ENCODE measurements at places on chromosomes 16 and 17.

DNA sequence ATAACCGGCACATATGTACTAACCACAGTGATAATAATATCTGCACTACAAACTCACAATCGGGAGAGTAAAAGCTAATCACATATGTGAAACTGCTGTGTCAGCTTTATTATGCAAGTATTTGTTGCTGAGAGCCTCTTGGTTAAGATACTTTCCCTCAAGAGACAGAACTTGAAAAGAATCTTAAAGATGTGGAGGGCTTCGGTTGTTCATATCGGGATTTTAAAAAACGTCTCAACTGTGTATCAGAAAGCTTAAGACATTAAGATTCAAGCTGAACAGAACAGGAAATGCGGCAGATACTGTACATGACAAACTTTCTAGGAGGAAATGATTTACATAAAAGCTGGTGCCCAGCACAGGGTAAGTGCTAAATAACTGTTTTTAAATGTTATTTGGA, 27.5 kb upstream of the HLF start:
- DNase-seq = no peak

DNA sequence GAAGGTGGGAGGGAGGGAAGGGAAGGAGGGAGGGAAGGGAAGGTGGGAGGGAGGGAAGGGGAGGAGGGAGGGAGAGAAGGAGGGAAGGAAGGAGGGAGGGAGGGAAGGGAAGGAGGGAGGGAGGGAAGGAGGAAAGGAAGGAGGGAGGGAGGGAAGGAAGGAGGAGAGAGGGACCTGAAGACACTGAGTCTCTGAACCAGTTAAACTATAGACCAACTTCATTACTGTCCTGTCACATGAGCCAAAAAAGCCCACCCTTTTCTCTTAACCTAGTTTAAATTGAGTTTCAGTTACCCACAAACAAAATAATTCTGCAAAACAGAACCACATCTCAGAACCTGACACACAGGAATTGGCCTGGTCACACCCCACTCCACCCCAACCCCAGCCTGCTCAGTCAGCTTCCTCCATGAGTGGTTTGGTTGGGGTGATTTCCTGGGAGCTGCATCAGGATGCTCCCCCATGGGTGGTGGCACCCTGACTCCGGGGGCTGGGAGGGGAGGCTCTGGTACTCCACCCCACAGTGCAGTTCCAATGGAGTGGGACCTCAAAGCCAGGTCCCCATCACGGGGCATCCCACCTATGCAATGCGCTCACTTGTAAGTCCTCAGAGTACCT, 4.7 kb upstream of the PRR29 start:
- DNase-seq = no peak

GRCh38 chr17:68318103-68318991, 27.1 kb downstream of the ARSG start:
- no peak for DNase-seq

- no peak for DNase-seq
Observed at GRCh38 chr17:75498726-75499213, 16.6 kb downstream of the CASKIN2 start.

DNA sequence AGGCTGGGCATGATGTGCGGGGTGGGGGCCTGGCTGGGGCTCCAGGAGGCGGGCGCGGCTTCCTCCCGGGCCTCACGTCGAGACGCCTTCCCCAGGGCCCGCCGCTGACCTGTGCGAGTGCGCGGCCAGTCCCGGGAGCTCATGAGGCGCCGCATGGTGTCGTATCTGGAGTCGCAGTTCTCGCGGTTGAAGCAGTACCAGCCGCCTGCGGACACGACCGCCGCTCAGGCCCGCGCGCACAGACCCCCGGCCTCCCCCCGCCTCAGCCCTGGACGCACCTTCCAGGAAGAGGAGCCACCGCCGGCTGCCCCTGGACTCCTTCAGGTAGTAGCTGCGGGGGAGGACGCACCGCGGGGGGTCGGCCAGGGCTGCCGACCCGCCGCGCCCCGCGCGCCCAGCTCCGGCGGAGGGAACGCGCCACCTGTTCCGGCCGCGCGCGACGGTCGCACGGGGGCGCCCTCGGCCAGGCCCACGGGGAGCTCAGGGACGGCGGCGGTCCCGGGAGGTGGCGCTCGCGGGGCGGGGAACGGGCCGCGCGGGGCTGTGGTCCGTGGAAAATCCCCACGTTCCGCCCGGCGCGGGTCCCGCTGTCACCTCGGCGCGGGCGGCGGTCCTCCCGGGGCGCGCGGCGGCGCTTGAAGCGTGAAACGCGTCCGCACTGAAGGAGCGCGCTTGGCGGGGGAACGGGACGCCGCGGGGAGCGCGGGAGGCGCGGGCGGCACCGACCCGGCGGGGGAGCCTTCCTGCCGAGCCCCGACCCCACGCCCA, 1.4 kb downstream of the NOTUM start:
- no peak for DNase-seq

DNA sequence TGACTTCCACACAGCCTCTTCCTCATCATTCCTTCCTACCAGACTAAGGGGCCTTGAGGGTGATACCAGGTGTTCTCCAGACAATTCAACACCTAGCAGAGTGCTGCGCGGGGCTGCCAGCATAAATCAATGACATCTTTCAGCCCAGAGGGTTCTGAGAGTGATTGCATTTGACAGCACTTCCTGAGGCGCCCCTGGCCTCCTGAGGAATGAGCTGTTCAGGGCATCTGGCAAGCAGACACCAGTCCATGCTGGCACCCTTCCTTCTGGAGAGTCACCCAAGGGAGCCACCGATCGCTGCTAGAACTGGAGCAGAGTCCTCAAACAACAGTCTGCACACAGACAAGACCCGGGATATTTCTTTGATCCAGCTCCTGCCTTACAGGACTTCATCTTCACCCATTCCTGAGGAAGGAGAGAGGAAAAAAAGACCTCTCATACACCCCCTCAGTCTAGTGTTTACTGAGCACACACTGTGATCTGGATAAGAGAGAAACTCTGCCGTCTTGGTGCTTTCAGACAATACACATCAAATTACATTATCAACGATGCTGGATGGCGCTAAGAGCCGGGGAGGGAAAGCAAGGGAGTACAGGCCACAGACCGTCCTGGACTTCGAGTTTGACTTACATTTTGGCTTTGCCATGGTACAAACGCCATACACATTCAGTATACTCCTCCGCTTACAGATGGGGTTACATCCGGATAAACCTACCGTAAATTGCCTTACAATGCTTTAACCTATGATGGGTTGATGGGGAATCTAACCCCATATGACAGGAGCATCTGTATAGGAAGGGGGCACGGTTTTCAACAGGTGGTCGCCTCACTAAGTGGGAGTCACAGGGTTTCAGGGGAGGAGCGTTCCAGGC, 23.0 kb downstream of the NPTX1 start:
- DNase-seq = no peak

DNA sequence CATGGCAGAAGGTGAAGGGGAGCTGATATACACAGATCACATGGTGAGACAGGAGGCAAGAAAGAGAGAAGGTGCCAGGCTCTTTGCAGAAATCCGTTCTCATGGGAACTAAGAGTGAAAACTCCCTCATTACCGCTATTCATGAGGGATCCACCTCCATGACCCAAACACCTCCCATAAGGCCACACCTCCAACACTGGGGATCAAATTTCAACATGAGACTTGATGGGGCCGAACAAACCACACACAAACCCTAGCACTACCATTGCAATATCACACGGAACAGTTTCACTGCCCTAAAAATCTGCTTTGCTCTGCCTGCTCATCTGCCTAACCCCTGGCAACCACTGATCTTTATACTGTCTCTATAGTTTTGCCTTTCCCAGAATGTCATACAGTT, 34.8 kb downstream of the C17orf67 start:
- peak; percentile 12 for DNase-seq

GRCh38 chr17:5097101-5097834, 14.4 kb downstream of the ZNF232 start:
- no peak for DNase-seq

- DNase-seq = no peak
Observed at GRCh38 chr17:77178563-77178962, 37.8 kb downstream of the SEC14L1 start.

- no peak for DNase-seq
Observed at GRCh38 chr17:48672340-48672739, 46.2 kb upstream of the HOXB9 start.

- no peak for DNase-seq
Observed at GRCh38 chr17:55660178-55660886, 62.3 kb downstream of the TMEM100 start.

GRCh38 chr16:50496990-50497389, 51.2 kb upstream of the NKD1 start:
- no peak for DNase-seq

DNA sequence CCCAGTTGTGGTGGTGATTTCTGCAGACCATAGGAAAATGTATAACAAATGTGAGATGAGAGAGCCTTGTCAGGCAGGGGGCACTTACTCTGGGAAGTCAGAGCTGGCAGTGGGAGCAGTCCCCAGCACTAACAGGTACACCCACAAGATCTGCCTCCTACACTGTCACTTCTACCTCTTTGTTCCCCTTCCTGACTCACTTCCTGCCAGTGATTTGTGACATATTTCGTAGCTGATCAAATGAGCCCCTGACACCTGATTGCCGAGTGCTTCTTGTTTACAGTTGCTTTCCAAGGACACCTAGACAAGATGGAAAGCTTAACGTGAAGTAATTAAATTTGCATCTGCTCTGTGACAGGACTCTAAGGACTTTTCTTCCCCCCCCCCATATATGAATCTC, 40.5 kb downstream of the FTO start:
- no peak for DNase-seq

GRCh38 chr17:76197911-76198310, 42.4 kb downstream of the RNF157 start:
- no peak for DNase-seq

GRCh38 chr16:68031951-68032350, 8.9 kb downstream of the DUS2 start:
- DNase-seq = no peak

- DNase-seq = no peak
Observed at GRCh38 chr16:87328846-87329245, 11.7 kb upstream of the C16orf95 start.

DNA sequence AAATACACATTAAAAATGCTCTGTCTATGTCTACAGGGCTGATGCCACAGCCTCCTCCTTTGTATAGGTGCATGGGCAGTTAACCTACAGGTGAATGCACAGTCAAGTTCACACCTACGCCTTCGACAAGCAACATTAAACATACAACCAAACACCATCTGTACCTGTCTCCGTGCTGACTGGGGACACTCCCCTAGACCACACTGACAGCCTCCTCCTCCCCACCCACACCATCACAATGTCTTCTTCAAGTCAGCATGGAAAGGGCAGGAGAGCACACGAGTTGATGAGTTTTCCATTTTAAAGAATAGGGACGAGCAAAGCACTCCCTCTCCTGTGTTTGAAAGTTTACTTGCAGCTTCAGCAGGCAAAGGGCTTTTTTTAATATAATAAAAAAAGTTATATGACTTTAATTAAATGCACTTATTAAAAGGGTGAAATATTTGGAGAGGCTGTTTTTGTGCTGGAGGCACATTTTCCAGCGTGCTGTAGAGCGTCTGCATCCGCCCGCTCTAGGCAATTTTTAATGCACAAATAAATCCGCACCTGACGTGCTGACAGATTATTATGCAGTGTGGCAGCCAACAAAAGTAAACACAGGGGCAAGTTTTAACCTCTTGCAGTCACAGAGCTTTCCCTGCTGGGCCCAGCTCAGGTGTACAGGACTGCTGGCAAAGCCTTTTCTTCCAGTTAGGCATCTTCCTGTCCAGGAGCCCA, 367.9 kb downstream of the SOX9 start:
- DNase-seq = no peak

GRCh38 chr17:57388131-57388725, 131.9 kb downstream of the MSI2 start:
- no peak for DNase-seq

DNA sequence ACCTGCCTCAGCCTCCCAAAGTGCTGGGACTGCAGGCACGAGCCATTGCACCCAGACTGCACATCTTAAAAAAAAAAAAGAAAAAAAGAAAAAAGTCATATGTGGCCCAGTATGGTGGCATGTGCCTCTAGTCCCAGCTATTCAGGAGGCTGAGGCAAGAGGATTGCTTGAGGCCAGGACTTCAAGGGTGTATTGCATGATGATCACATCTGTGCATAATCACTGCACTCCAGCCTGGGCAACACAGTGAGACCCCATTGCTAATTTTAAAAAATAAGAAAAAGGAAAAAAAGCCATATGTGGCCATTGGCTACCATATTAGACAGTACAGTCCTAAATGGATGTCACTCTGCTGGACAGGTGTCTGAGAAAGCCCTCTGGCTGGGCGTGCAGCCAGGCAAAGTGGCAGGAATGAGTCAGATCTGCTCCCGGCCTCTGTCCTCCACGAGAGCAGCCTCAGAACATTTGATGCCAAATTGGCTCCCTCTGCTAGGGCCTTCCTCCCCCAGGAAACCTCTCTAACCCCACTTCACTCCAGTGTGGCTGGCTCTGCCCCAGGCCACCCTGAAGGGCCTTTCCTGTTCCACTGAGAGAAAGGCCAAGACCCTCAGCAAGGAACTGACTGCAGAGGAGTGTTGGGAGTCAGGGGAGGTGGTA, 14.7 kb downstream of the CA7 start:
- no peak for DNase-seq

DNA sequence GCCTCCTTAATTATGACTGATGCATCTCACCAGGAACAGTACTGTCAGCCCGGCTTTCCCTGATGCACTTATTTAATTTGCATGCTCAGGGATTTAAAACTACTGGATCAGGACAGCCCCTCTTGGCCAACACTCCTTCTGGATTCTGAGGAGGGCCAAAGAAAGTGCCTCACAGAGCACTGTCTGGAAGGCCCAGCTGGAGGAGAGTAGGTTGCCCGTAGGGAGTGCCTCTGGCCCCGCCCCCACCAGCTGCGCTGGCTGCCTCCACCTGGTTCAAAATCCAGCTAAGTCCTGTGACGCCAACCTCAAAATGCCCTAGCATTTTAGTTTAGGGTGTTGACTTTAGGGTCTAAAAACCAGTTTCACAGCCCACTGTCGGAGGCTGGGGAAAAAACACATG, 49.4 kb upstream of the SREBF1 start:
- DNase-seq = no peak

- no peak for DNase-seq
Observed at GRCh38 chr17:32822996-32823395, 53.9 kb downstream of the MYO1D start.

GRCh38 chr17:35898283-35899070, 18.3 kb upstream of the CCL5 start:
- no peak for DNase-seq

- peak; percentile 59 for DNase-seq
Observed at GRCh38 chr17:28482551-28483199, 9.2 kb downstream of the SLC13A2 start.

GRCh38 chr16:50954469-50954868, 196.6 kb downstream of the SALL1 start:
- DNase-seq = no peak

DNA sequence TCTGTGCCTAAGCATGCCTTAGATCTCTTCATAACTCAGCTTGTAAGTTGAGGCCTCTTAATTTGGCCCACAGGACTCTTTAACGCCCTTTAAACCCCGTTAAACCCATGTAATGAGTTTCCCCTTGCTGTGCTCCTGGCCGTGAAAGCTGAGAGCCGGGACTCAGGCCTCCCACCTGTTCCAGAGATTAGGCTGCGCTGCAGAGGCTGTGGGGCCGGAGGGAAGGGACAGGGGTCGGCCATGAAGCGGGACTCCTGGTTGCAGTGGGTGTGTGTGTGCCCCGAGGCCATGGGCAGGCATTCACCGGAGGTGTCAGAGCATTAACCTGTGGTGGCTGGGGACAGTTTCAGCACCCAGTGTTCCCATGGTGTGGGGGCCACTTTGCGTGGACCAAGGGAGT, 150.8 kb upstream of the IRX3 start:
- no peak for DNase-seq

- no peak for DNase-seq
Observed at GRCh38 chr16:87074641-87075318, 242.4 kb downstream of the C16orf95 start.

GRCh38 chr16:85168732-85169256, 56.5 kb upstream of the CIBAR2 start:
- DNase-seq = peak; percentile 84

GRCh38 chr16:88530858-88531203, 39.4 kb upstream of the ZC3H18 start:
- DNase-seq = no peak
